Activated CD4-positive, alpha-beta memory T cell treated with anti-CD3 and anti-CD28 coated beads, Interleukin-2, amount 10 ng/mL, durations not matched to agents 7 days and 5 days (primary cell): ENCODE measurements at places on chromosomes 1 and 21. TPM values are rescaled to one million over a fixed set of nuclear protein-coding genes. Genes with fewer than 3 reads are reported as not detected.
A peak's percentile ranks its signal among the peaks of the same experiment; 100 is the strongest.

DNA sequence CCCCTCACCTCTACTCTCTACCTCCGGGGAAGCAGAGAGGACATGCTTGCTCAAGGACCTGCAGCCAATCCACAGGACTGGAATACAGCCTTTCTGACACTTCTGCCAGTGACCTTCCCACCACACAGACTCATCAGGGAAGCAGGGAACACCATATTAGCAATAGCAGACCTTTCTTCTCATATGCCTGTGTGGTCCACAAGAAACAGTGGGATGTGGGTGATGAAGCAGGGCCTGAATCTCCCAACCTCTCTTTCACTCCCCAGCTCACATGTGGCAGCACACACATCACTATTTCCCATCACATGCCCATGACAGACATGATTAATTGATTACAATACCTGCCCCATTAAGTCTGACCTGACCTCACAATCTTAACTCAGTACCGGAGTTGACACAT, 695.1 kb downstream of the MATN1 start:
- no peak overlapping the region for H3K4me3 ChIP-seq
- no peaks in the 10 kb centered on the region for H3K36me3 ChIP-seq
- no peak overlapping the region for H3K27ac ChIP-seq
- DNase-seq, result peak; percentile 3
- no peaks in the 10 kb centered on the region for H3K4me1 ChIP-seq
- H3K27me3 ChIP-seq, result peaks cover 12% of the 10 kb centered on the region

The SH2D1B gene
- total RNA-seq, result not detected

The ADGRB2 gene
- 0.68 TPM for total RNA-seq

DNA sequence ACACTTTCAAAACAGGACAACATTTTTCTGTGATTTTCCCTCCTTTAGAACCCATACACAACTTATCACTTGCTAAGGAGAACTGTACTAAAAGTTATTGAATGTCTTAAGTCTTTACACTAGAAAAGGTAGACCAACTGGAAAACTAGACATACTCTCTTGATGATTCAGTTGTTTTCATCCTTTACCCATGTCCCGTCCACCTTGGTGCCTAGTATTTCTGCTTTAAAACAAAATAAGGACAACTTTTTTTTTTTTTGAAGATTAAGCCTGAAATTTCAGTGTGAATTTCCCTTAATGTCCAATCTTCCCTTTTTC, 4.5 kb downstream of the CDKN2C start:
- peaks cover 49% of the 10 kb centered on the region for H3K4me1 ChIP-seq
- peaks cover 53% of the 10 kb centered on the region for H3K36me3 ChIP-seq
- DNase-seq, result no peak
